ENCODE measurements at places on chromosomes 5 and 9.

- DNase-seq = no peak
These were observed 533 bp downstream of the DCANP1 start for GRCh38 chr5:135446615-135447014.

- DNase-seq = no peak
These were observed 266.5 kb downstream of the ELAVL2 start for GRCh38 chr9:23559522-23559921.

- DNase-seq = no peak
These were observed 8.8 kb downstream of the TNIP1 start for GRCh38 chr5:151071848-151072629.

DNA sequence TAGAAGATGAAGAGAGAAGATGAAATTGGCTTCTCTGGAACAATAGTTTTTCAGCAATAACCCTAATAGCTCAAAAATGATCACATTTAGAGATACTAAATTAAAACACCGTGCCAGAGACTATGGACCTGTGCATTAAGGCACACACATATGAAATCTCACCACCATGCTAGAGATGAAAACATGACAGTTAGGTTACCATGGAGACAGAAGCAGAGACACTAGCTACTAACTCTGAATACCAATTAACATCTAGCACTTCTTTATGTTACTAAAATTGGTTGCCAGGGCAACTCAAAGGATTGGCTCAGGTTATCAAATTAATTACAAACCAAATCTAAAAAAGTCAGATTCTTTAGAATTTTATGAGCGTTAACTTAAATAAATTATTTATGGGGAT is 337.7 kb downstream of the PLK2 start:
- no peak for DNase-seq

DNA sequence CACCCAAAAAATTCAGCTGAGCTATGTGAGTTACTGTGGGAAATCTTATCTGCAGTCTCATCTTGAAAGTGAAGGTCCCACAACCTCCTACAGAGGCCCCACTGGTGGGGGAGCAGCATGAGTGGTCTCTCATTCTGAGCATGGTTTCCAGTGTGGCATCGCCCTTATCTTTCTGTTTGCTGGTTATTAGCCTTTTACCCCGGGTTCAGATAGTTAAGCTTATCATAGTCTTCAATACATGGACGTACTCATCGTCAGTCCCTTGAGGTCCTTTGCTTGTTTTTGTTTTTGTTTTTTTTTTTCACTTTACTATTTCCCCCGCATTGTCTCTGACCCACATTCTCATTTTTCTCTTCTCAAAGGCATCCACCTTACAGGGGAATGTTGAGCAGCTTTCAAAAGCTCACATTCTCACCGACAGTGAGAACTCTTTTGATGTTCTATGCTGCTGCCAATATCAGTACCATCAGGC is 7.7 kb upstream of the HAVCR2 start:
- DNase-seq = no peak

GRCh38 chr5:175285261-175285660 is 158.7 kb downstream of the DRD1 start:
- DNase-seq = no peak

DNA sequence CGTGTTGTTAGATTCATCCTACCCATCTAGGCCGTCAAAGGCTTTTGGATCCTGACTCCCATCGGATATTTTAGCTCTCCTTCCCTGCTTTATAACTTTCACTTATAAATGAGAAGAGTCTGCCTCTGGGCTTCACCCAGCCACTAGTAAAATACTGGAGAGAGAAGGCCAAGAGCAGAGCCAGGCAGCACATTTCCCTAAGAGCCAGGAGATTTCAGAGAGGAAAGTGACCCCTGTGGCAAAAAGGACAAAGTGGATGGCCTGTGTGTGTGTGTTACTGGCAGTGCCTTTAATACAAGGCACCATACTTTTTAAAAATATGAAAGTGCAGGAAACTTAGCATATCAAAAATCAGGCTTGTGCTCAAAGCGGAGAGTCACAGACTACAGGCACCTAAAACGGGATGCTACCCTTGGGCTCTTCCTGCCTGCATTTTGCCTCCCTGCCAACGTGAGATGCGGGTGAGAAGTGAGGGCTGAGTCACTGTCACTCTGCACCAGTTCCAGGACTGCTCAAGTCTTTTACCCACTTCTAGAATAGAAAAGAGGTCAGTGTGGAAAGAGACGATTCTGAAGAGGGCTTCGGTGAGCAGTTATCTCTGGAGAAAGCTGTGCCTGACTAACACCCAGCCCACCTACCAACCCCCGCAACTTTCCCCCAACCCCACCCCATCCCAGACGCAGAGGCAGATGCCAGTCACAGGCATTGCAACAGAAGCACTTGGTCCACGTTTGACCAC is 15.9 kb downstream of the NFIL3 start:
- DNase-seq = no peak

GRCh38 chr9:34651876-34652601 is at the start of gene IL11RA:
TSS of gene IL11RA (plus strand) at chr9:34652185. CDS start at chr9:34655218, 3,033 bp downstream.
- peak; percentile 39 for DNase-seq

- DNase-seq = no peak
These were observed 171.8 kb upstream of the NR3C1 start for GRCh38 chr5:143575286-143575685.

- no peak for DNase-seq
These were observed 64.3 kb upstream of the PCA3 start for GRCh38 chr9:76699971-76700370.

GRCh38 chr9:90296539-90296938 is 346.1 kb downstream of the DIRAS2 start:
- no peak for DNase-seq

DNA sequence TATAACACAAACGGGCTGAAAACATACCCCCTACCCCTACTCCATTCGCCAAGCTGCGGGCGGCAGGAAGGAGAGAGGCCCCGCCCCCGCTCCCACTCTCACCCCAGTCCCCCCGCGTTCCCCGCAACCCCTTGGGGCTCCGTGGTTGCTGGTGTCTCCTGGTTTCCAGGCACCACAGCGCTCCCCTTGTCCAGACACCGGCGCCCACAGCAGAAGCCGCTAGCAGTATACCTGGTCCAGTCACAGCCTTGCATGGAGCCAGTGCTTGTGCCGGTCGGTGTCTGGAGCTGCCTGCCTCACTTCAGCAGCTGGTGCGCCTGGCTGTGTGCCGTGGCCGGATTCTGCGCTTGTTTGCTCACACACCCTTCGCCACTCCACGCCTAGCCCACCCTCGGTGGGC is 240.5 kb upstream of the DAB2 start:
- no peak for DNase-seq

DNA sequence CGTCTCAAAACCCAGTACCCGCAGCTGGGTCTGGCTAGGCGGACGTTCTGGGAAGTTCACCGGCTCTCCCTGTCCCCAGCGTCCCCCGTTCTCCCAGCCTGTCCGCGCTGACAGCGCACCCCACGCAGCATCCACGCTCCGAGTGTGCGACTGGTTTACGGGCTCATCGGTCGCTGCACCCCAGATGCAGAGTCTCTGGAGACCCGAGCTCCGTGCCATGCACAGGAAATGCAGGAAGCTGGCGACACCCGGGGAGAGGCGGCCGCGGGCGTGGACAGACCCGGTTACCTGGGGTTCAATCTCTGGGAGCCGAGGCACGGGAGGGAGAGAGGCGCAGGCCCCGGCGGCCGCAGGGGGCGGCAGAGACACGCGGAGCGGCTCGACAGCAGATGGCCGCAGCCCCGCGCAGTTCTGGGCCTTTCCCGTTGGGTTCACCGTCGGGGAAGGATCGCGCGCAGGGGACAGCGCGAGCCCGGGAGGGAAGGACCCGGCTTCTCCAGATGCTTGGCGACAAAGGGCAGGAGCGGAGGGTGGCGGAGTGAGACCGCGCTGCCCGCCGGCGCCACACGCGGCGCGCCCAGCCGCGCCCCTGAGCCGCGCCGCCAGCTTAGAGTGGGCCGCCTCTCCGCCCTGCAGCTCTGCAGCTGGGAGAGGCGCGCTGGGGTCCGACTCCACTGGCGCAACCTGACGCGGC is 558 bp downstream of the SHROOM1 start:
- no peak for DNase-seq

DNA sequence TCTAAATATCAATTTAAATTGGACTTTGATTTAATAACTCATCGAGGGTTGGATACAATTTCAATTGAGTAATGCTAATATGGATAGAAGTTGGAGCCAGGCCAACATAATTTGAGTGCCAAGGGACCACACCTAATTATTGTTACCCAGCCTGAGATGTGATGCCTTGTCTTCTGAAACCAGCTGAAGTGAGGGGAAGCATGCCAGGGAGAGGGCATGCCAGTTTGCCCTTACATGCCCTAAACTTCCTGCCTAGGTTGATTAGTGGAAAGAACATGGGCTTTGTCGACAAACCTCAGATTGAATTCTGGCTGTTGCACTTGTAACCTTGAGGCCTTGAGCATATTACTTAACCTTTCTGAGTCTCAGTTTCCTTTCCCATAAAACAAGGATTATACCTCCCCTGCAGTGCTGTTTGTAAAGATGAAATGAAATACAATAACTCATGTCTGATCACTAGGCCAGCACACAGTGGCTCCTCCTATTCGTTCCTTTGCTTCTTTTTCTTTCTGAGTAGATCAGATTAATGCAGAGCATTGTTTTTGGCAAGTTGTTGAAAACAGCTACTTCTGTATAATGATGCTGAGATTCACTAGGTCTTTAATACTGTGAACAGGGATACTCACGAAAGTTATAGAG is 412.8 kb downstream of the TLE4 start:
- no peak for DNase-seq

- no peak for DNase-seq
These were observed 44.4 kb upstream of the CPLX2 start for GRCh38 chr5:175826980-175827379.

GRCh38 chr9:128321879-128322403 is 306 bp downstream of the TRUB2 start:
- no peak for DNase-seq

DNA sequence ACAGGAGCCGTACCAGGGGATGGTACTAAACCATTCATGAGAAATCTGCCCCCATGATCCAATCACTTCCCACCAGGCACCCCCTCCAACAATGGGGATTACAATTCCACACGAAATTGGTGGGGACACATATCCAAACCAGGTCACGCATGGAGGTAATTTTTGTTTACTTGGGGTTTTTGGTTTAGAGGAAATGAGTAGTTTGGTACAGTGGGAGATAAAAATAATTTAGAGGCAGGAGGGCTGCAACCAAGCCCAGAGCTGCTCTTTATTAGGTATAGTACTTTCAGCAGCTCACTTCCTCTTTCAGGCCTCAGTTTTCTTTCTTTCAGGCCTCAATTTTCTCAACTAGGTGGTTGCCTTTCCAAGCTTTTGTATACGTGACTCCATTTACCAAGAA is 23.2 kb downstream of the PRUNE2 start:
- no peak for DNase-seq

DNA sequence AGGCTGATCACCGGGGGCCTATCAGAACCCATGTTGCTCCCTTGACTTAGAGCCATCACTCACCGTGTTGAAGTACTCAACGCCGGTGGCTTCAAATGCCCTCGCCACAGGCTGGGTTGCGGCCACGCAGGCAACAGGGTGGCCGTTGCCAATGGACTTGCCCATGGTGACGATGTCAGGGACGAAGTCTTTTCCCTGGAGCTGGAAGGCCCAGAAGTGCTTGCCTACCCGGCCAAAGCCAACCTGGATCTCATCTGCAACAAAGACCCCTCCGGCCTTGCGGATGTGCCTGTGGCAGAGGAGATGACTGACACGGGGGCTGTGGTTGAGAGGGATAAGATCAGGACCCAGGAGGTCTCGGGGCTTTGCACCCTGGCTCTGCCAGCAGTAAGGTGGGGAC is 10.3 kb downstream of the PHYKPL start:
- no peak for DNase-seq

DNA sequence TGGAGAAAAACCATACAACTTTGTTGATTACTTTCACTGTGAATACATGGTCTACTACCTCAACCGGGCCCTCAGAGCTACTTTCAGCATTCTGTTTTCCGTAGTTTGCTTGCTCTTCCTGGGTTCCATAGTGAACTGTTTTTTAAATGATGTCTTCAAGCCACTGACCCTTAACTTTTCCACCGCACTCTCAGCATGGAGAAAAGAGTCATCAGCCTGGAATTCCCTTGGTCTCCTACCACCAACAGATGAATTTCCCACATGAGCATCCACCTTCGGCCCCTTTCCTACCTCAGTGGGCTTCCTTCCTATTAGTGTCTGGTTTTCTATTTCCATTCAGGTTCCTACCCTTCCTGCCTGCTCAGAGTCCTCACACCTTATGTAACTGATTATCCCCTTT is 135.9 kb upstream of the ADAMTSL1 start:
- peak; percentile 61 for DNase-seq

GRCh38 chr9:32339424-32339823 is 45.0 kb upstream of the ACO1 start:
- DNase-seq = no peak

DNA sequence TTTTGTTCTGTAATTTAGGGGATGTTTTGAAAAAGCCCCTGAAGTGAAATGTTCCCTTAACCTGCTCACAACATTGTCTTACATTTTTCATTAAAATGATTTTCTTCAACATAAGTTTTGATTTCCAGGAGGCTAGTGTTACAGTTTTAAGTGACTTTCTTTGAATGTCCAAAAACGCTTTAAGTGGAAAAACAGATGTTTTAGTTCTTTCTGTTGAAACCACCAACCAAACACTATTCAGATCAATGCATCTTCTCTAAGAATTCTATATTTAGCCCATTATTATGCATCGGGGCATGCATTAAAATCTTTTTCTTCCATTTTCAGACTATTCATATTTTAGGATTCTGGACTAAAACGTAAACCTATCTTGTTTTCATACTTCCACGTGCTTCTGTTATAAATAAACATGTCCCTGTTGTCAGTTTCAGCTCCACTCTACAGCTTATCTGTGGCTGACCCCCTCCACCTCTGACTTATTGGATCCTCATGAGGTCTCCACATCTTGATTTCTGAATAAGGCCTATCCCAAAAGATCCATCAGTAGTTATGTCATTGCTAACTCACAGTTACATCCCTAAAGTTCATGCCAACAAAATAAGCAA is 882.3 kb upstream of the SEMA6A start:
- DNase-seq = no peak

DNA sequence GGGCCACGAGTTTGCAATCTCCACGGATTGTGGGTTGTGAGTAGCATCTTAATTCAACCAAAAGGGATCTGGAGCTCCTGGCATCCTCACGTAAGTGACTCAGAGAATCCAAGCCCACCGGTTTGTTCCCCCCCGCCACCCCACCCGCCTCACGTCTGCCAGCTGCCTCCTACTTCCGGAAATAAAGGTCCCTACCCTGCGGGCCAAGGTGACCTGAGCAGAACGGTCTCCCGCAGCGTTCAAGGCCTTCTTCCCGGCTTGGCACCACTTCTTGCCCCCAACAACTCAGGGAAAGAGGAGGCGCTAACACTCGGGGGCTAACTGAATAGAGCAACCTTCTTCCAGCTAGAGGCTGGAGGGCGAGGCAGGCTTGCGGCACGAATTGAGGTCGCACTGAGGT is 8.8 kb upstream of the GPRIN1 start:
- no peak for DNase-seq

- DNase-seq = no peak
These were observed 200.2 kb downstream of the SEMA6A start for GRCh38 chr5:116374434-116374852.
